ENCODE measurements at places on chromosomes 5 and 9. TPM values are rescaled to one million over a fixed set of nuclear protein-coding genes. Genes with fewer than 3 reads are reported as not detected.

DMRT3 gene
- total RNA-seq = not detected

ZNF618 gene
- total RNA-seq = 2.3 TPM

SLC46A2 gene
- not detected for total RNA-seq

TMEM232 gene
- total RNA-seq = not detected

IFNK gene
- not detected for total RNA-seq

PROB1 gene
- total RNA-seq = not detected

LCN12 gene
- total RNA-seq = not detected

MAMDC4 gene
- total RNA-seq = 317 TPM

FAXDC2 gene
- 24.5 TPM for total RNA-seq

CCDC180 gene
- 8.1 TPM for total RNA-seq

MARVELD2 gene
- 5.3 TPM for total RNA-seq

TTF1 gene
- total RNA-seq = 10.8 TPM

ENG gene
- 45.5 TPM for total RNA-seq

FOXD4 gene
- 1.8 TPM for total RNA-seq

TSSK1B gene
- total RNA-seq = not detected

CTSL gene
- total RNA-seq = 104 TPM

UAP1L1 gene
- total RNA-seq = 6.2 TPM

ABCA1 gene
- 21.0 TPM for total RNA-seq

PCDHGB7 gene
- 3.6 TPM for total RNA-seq

WNT8A gene
- not detected for total RNA-seq

ST6GALNAC4 gene
- total RNA-seq = 4.5 TPM

PCDHB9 gene
- total RNA-seq = 0.92 TPM

WNK2 gene
- total RNA-seq = 700 TPM

PDZD2 gene
- total RNA-seq = 61.3 TPM

CAMK4 gene
- 0.58 TPM for total RNA-seq

BRINP1 gene
- not detected for total RNA-seq

AFAP1L1 gene
- total RNA-seq = 14.0 TPM

INSL4 gene
- not detected for total RNA-seq

Data from stomach (tissue), 19 donors.